AG20443 (cell line): ENCODE measurements at places on chromosomes 7 and 10.

DNA sequence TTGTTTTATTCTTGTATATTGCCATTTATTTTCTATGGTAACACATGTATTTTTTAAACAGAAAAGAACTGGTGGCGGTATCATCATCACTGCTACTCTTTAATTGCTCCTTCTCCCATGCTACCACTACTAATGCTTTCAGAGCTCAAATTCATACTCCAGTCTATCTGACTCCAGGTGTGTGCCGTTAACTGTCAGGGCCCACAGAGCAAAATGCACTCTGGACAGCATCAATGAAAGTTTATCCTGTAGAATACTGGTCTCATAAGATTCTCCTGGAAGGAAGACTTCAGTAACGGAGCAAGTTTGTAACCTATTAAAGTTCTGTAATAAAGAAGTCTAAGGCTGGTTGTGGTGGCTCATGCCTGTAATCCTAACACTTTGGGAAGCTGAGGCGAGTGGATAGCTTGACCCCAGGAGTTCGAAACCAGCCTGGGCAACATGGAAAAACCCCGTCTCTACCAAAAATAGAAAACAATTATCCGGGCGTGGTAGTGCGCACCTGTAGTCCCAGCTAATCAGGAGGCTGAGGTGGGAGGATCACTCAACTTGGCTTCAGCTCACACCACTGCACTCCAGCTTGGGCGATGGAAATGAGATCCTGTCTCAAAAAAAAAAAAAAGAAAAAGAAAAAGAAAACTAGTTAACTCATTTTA lies 18.4 kb downstream of the ZNRF2 start:
- no peak for DNase-seq

DNA sequence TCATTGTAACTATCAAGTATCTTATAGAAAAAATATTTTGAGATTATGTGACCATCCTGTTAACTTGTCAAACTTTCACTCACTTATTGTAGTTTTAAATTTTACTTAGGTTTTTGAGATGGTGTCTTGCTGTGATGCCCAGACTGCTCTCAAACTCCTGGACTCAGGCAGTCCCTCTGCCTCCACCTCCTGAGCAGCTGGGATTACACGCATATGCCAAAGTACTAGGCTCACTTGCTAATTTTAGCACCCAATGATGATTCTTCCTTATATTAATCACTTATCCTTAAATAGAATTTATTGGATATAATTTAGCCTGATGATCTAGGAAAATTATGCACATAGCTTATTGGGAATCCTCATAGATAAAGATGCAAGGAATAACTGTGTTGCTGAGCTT lies 104.9 kb downstream of the BTRC start:
- DNase-seq, result no peak

- no peak for DNase-seq
These were observed 24.8 kb upstream of the TRIM8 start for GRCh38 chr10:102619281-102619981.

- DNase-seq, result no peak
These were observed 89.7 kb downstream of the GLCCI1 start for GRCh38 chr7:8058322-8058721.

DNA sequence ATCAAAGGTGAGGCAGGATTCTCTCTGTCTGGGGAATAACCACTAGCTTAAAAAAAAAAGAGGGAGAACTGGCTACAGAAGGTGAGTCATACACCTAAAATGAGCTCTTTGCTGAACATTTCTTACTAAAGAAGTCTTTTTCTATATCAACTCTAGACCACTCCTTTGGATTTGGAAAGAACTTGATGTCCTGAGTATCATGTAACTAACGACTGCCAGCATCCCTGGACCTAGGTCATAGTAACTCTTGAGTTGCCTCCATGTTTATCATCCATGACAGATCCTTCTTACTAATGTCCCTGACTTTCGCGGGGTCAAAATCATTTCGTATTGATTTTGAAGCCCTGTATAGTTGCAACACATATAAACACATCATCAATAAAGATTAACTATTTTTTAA lies 89.1 kb downstream of the CNOT4 start:
- DNase-seq, result no peak

DNA sequence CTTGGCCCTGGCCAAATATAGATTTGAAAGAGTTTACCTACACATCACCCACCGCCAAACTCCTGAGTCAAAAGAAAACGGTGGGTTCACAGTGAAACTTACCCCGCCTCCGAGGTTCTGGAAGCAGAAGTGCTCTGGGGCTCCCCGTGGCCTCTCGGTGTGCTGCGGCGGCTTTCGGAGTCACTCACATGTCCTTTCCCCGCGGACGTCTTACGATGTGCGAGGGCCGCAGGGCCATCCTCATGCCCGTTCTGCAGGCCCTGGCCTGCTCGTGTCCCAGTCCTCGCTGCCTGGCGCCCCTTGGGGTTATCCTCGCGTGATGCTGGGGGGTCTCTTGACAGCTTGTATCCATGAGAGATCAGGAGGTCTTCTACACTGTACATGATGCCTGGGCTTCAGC lies 12.0 kb downstream of the JCAD start:
- no peak for DNase-seq

- DNase-seq, result no peak
These were observed 10.2 kb upstream of the IL2RA start for GRCh38 chr10:6072215-6072934.

- DNase-seq, result no peak
These were observed 139.3 kb upstream of the COBL start for GRCh38 chr7:51455948-51456347.
